ENCODE measurements at places on chromosomes 7 and 10.

GRCh38 chr7:66348531-66348930 is 143.4 kb downstream of the TPST1 start:
- DNase-seq = no peak

DNA sequence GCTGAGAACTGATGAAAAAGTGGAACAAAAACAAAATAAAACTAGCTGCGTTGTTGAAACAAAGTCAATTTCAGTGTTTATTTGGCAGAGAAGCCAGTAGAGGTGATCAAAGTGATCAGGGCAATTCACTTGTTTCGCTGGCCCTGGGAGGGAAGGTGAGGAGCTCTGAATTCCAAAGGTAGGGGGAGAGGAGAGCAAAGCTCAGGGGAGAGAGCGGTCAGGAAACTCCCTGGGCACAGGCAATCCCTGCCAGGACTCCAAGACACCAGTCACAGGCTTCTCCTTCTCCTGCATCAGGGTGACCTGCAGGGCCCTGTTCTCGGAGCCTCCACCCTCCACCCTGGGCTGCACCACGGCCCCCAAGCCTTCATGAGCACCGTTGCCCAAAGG is 6.8 kb upstream of the KIAA1217 start:
- DNase-seq = no peak

GRCh38 chr7:74516214-74516613 is 62.5 kb downstream of the GTF2IRD1 start:
- no peak for DNase-seq

DNA sequence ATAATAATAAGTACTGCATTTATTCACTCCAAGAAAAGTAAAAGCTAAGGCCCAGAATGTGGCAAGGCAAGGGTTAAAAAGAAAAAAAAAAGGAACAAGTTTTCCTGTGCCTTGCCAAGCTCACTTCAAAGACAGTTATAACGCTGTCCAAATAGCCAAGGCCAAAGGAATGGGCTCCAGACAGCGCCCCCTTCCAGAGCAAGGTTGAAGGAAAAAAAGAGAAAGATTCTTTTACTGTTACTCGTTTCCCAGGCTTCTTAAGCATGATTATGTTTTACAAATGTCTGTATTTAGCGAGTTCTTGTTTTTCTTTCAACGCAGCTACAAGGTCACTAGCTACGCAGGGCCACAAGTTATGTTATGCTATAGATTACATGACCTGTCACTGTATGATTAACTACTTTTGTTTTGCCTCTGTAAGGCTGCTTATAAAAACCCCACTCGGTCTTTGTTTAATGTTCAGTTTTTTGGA is 9.1 kb upstream of the EIF4H start:
- no peak for DNase-seq

- no peak for DNase-seq
Measured at GRCh38 chr10:124721330-124722045, 22.7 kb downstream of the FAM53B start.

DNA sequence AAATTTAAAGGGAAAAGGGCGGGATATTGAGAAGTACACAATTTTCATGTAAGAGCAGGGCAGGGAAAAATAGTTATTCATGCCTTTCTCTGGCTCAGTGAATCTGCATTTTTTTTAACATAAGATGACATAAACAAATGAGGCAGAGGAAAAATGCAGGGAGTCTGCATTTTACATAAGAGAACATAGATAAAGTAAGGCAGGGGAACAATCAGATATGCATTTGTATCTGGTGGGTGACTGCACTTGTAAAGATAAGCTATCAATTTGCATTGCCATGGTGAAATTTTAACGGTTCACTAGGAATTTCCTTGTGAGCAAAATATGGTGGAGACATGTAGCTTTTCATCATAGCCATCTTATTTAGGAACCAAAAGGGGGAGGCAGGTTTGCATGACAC is 33.5 kb downstream of the ALOX5 start:
- DNase-seq = no peak

DNA sequence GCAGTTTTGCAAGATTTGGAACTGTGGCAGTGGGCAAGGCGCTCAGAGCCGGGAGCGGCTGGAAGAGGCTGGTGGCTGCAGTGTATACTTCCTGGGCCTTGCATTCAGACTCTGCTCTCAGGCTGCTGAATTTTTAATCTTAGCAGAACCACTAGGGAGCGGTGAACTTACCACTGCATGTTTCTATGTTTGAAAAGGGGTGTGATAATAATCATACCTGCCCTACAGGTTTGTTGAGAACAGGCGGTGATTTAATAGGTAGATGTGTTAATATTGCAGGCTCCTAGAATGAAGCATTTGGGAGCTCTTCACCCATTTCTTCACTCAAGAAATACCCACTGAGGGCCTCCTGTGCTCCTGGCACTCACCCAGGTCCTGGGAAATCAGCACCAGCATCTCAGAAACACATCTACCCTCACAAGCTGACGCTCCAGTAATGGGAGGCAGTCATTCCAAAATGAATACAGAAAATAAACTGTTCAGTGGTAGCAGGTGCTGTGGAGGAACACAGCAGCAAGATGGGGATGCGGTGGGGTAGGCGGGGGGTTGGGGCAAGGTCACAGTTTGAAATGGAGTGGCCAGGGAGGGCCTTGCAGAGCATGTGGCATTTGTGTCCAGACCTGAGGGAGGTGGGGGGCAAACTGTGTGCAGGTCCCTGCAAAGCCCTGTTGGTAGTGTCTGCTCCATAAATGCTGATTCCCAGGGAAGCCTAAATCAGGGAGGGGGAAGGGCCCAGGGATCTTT is 41.0 kb downstream of the VWA2 start:
- no peak for DNase-seq

GRCh38 chr7:101860316-101861217 is 43.1 kb downstream of the CUX1 start:
- DNase-seq = no peak

DNA sequence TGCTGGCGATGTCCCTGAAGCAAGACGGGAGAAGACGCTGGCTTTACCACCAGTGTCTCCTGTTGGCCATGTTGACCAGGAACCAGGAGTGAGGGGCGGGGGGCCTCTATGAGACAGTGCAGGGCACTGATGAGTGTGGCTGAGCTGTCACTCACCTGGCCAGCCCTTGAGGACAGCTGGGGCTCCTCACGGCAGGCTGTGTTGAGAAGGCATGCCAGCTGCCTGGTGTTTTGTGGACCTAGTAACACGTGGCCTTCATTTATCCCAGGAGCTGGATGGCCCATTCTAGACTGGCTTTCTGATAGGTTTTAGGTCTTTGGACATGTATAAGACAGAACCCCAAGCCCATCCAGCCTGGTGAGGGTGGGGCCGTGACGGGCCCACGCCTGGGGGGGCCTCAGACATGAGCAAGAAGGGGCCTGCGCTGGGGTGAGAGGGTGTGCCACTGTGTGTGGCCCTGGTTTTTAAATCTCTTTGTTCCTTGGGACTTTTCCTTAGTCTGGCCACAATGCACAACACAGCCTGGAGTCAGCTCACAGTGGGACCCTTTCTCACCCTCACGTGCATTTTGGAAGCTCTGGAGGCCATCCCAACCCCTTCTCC is 10.5 kb downstream of the RHBDD2 start:
- DNase-seq = no peak

DNA sequence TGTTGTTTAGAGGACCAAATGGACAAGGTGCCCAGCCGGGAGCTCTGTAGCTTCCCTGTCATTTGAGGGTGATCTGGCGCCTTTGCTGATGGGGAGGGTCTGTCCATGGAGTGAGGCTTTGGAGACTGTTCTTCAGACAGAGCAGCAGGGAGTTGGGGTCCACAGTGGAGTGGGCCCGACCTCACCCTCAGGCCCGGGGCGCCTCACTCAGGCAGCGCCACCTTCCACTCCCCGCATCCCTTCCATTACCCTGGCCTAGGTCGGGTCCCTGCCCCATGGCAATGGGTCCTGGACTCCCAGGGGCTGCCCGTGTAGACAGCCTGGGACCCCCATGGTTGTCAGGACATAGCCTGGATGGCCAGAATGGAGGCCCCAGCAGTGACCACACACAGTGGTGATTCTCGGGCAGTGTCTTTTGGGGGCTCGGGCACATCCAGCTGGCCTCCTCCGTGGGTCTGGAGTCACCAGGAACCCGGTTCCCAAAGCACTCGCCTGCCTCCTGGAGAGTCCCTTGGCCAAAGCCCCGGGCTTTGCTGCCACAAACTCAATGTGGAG is 38.5 kb downstream of the TCERG1L start:
- DNase-seq = no peak

DNA sequence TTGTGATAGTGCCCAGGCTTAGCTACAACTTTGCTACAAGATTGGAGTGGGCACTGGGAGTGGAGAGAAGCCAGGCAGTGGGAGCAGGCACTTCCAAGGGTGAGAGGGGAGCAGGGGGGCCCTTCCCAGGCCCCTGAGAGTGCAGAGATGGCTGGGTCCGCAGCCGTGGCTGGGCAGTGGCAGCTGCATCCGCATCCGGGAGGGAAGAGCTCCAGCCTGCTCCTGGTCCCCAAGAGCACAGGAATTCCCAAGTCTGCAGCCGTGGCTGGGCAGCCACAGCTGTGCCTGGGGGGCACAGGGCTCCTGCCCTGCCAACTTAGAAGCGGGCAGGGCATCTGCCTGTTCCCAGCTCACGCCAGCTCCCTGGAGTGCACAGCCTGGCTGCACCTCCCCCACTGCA is 124.1 kb upstream of the POM121L12 start:
- no peak for DNase-seq

DNA sequence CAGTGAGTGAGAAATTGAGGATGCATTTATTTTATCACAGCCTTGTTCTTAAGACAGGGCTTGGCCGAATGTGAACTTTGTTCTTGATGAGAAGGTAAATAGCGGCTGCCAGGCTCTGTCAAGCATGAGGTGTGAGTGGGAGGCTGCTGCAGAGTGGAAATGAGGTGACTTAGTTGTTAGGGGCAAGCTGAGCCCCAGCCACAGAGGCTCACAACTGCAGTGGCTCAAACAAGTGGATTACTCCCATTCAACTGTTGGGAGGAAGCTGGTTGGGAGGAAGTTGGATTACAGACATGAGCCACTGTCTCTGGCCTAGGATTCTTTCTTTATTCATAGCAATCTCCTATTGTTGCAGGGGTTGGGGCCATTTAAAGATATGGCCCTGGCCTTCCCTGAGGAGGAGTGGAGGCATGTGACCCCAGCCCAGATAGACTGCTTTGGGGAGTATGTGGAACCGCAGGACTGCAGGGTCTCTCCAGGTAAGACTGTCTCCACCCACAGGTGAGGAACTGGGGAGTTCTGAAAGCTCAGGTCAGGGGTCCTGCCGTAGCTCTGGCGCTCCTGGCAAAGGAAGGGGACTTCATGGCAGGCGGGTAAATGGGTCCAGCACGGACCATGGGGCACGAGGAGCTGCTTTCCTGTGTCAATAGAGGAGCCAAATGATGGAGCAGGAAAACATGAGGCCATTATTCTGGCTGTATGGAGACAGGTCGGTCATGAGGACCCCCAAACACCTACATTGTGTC is 7.1 kb downstream of the ZSCAN25 start:
- DNase-seq = no peak

DNA sequence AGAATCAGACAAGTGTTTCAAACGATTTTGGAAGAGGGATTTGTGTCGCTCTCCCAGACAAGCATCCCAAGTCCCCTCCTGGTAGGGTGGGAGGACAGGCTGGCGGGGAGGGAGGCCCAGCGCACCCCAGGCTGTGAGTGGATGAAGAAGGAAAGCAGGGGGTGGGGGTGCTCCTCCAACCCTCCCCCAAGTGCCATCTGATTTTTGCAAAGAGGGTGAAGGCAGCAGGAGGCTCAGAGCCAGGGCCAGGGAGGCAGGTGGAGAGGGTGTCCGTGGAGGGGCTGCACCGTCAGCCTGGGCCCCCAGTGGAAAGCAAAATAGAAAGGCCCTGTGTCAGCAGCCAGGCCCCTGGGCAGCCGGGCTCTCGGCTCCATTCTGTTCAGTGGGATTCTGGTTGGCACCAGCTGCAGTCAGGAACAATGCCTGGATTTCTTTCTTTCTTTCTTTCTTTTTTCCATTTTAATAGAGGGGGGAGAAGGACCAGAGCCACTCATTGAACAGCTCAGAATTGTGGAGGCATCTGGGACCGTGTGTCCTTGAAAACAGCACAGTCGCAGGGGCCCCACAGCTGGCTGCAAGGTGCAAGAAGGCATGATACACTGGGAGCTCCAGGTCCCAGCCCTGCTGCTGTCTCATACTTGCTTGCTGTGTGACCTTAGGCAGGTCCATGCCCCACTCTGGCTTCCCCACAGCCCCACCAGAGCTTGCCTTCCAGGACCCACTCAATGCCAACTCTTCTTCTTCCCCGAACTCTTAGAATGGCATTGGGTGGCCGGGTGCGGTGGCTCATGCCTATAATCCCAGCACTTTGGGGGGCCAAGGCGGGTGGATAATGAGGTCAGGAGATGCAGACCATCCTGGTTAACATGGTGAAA is 7.1 kb upstream of the ZMIZ1 start:
- no peak for DNase-seq

GRCh38 chr7:828793-829561 is 3.3 kb upstream of the SUN1 start:
- DNase-seq = no peak

- no peak for DNase-seq
Measured at GRCh38 chr7:130649004-130649790, 19.4 kb downstream of the COPG2 start.

DNA sequence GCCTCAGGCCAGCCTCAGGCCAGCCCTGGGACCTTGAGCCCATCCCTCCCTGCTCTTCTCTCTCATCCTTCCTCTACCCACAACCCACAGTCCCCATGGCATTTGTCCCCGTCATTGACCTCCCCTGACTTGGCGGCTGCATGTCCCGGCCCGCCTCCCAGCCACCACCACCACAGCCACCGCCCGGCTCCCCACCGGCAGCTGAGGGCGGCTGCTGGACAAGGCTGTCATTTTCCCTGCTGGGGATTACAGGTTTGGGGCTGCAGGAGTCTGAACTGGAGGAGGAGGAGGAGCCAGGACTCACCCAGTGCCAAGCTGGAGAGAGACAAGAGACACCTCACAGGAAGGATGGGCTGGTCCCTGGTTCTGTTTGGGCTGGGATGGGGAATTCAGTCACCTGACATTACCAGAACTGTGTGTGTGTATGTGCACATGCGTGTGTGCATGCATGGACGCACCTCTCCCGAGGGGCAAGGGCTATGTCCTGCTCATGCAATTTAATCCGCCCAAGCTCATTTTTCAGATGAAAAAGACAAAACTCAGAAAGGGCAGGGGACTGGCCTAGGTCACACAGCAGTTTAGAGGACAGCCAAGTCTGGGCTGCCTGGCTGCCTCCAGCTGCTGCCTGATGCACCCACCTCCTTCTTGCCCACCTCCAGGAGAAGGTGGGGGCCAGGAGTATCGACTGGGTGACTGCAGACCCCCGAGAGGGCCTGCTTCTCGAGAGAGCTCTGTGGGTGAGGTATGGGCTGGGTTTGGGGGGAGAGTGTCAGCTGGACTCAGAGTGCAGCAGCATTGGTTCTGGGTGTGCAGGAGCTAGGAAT is 113.1 kb downstream of the ZMIZ1 start:
- no peak for DNase-seq

GRCh38 chr7:22969010-22969431 is 44.9 kb downstream of the HYCC1 start:
- DNase-seq = no peak

DNA sequence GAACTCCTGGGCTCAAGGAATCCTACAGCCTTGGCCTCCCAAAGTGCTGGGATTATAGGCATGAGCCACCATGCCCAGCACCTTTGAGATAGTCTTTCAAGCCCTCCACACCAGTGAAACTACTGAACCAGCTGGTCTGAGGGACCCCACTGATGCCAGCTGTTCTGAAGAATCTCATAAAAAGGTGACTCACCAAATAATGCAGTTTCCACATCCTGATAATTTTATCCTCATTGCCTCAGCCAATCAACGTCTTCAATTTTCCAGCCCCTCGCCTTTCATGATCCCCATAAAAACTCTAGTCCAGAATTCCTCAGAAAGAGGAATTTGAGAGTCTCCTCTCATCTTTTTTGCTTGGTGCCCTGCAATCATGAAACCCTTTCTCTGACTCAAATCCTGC is 1691.6 kb upstream of the LRRTM3 start:
- DNase-seq = no peak

- no peak for DNase-seq
Measured at GRCh38 chr10:1368842-1369171, 312.6 kb downstream of the WDR37 start.
